ENCODE measurements at places on chromosomes 3 and 15. TPM values are rescaled to one million over a fixed set of nuclear protein-coding genes. Genes with fewer than 3 reads are reported as not detected.

Gene PRR23B
- total RNA-seq, result not detected

Gene IREB2
- total RNA-seq, result 30.4 TPM

Gene NPAP1
- not detected for total RNA-seq

Gene ZDHHC3
- total RNA-seq, result 55.0 TPM

Data from SK-MEL-5 (cell line).